Renal pelvis (tissue), 12 donors: ENCODE measurements at places on chromosomes 12 and 14.

DNA sequence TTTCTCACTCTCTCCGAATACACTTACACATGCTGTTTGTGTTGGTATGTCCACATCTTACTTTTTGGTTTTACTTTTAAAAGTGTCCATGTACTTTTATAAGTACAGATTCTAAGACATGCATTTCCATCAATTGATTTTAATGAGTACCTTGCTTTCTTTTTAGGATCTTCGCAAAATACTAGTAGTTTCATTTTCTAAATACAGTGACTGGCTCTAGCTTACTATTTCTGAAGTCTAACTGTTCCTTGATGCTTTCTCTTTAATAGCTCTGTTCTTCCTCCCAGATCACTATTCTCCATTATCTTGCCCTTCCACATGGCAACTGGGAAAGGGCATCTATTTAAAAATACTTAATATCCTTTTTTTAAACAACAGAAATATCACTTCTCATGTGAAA, 164.1 kb downstream of the KITLG start:
- no peak for DNase-seq

DNA sequence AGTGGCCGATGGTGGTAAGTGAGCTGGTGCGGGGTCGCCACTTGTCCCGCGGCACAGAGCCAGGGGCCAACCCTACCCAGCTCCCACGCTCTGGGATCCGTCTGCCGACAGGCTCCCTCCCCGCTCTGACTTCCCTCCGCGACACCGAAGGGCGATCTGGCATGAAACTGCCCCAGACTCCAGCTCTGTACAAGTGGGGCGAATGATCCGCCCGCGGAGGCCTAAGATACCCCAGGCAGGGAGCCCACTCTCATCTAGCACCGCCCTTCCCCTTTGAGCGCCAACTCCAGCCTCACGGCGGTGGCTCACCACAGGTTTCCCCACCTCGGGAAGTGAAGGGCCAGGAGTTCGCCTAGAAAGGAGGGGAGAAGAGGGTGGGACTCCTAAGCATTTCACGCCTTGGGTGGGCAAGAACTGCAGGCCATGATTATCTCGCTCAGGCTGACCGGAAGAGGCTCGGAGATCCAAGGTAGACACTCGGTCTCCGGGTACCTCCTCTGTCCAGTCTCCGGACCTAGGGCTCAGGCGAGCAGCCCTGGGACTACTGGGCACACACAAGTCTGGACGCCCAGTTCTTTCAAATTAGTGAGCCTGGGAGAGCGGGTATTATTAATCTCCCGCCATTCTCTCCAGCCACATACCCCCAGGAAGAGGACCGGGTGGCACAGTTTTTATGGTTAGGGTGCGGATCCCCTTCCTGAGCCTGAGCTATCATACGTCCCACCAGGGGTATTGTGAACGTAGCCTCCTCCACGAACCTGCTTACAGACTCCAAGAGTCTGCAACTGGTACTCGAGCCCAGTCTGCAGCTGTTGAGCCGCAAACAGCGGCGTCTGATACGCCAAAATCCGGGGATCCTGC, 849 bp downstream of the WNT1 start:
- DNase-seq = no peak

GRCh38 chr12:57260366-57260765, 9.4 kb upstream of the STAC3 start:
- DNase-seq = no peak

- DNase-seq = no peak
These were observed 1.4 kb upstream of the ABCD2 start for GRCh38 chr12:39620659-39621658.

GRCh38 chr14:55624913-55625312, 44.9 kb downstream of the KTN1 start:
- no peak for DNase-seq

DNA sequence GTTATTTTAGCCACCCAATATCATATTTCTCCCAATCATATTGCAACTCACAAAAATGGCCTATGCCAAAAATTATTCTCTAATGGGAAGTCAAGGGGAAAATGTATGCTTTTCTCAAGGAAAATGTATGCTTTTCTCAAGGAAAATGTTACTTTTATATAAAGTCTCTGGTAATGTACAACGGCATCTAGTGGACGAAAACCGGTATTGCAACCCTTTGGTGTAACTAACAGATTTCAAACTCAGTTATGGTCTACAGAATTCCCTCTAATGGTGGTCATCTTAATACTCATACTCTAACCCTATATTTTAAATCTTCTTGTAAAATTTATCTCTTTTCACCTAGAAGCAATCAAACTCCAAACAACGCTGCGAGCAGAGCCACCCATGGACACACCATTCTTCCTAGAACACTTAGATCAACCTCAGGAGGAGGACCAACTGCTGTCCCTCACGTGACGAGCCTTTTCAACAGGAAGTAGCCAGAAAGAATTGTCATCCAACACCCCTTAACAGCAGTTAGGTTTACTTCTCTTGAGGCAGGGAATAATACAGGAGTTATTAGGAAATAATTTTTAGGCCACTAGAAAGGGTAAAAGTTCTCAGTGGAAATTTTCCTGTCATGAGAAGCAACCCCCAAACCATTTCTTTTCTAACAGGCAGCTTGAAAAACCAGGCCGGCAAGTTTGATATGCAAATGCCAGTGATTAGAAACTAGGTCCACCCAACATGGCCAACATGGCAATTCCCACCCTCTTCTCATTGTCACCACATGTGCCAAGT, 20.1 kb downstream of the APOBEC1 start:
- peak; percentile 26 for DNase-seq

GRCh38 chr12:1886396-1887008, 31.9 kb downstream of the CACNA2D4 start:
- DNase-seq = no peak

DNA sequence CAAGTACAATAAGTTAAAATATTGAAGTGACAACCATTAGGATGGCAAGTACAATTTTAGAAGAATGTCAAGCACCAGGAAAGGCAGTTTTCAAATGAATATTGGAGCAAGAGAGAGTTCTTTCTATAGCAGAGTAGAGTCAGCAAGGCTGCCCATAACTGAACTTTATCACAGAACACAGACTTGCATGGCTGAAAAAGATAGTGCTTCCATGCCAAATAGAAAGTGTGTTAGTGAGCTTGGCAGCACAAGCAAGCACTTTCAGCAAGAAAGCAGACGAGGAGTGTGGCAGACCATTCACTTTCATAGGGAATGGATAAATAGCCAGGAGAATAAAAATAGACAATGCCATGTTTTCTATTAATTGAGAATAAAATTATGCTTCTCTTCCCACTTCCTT, 647.0 kb upstream of the MGAT4C start:
- DNase-seq = no peak

GRCh38 chr14:63992858-63993257, 140.1 kb downstream of the SYNE2 start:
- no peak for DNase-seq

DNA sequence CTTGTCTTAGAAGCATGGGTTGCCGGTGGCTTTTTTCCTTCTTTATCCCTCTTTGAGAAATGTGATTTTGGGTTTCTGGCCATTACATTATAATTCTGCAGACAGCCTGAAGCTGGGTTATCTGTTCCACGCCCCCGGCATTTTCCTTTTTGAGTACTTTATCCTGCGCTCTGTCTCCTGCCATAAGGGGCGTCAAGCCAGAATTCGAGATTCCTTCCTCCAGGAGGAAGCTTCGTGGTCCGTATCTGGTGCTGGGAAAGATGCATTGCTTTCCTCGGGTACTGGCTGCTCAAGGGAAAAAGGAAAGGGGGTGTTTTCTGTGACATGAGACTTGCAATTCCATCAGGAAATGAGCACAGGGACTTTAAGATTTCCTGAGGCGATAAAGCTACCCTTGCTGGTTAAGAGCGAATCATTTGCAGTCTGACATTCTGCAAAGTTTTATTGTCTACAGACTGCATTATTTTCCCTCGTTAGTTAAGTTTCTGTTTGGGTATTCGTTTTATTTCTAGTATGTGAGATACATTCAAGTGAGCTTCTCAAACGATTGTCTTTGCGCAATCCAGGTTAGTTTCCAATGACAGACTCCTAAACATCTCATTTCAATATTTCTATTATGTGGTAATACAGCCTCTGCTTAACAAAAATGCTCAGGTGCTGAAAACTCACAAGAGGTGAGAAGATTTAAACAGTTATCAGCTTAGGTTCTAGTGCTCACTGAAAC, 694 bp downstream of the AKAP5 start:
- peak; percentile 60 for DNase-seq

GRCh38 chr14:33714527-33715226, 236.2 kb downstream of the EGLN3 start:
- DNase-seq = no peak

DNA sequence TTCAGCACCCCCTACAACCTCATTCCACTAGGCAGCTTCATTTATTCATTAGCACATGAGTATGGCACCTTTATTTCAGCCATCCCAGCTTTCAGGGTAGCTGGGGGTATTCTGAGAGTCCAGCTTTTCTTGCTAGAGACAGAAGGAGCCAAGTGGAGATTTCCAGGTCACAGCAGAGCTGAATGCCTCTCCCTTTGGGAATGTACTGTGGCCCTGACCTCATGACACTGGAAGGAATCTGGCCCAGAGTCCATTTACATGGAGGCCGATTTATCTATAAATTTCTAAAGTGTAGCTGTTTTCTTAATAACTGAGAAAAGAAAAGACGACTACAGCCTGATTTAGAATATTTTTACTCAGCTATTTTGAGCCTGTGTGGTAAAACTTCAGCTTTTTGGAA, 47.2 kb upstream of the JDP2 start:
- DNase-seq = no peak

GRCh38 chr12:76201758-76202157, 117.3 kb upstream of the NAP1L1 start:
- no peak for DNase-seq

DNA sequence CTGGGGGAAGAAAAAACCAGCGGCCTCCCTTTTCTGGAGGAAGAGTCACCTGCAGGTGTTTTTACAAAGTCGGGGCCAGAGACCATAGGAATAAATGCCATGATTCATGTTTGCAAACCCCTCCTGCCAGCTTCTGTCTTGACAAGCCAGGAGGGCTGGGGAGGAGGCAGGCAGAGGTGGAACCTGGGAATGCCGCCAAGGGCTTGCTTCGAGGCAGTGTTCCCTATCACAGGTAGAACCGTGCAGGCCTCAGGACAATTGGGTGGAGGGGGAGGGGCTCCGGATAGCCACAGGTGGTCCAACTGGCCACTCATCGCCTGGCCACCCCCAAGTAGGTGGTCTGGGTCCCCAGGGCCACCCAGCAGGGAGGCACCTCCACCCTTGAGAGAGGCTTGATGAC, 14.2 kb upstream of the DLK1 start:
- no peak for DNase-seq

DNA sequence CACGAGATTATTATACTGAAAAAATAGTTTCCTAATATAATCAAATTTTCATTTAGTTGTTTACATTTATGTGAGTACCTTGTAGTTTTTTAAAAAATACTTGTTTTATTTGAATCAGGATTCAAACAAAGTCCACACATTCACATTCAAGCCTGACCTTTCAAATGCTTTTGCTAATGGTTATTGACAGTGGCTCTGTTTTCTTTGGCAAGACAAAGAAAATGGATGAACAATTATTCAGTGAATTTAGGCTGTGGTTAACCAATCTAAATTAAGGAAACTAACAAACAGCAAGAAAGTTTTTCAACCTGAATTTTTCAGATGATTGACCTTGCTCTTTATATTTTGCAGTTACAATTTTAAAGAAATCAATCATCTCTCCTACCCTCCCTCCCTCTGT, 9.7 kb downstream of the SLC4A8 start:
- no peak for DNase-seq

- DNase-seq = peak; percentile 34
These were observed 82.8 kb downstream of the TMTC1 start for GRCh38 chr12:29700761-29701481.

DNA sequence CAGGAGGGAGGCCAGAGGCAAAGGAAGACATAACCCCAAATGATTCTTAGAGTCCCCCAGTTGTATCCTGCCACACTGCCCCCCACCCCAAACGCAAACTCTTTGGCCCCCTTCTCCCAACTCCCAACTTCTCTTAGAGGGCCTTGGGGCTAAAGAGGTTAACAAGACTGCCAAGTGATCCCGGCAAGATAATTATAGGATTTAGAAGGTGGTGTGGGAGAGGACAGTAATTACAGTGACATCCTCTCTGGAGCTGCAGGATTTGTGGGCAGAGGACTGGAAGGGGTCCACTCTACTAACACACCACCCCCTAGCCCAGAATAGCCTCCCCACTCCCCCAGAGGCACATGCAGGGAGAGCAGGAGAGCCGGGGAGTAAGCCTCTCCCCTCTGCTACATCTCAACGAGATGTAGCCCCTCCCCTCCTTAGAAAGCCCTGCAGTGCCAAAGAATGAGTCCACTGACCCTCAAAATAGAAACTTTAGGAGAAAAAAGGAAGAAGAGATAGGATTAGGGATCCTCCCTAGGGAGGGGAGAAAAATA, 5.3 kb upstream of the GDF11 start:
- DNase-seq = no peak

DNA sequence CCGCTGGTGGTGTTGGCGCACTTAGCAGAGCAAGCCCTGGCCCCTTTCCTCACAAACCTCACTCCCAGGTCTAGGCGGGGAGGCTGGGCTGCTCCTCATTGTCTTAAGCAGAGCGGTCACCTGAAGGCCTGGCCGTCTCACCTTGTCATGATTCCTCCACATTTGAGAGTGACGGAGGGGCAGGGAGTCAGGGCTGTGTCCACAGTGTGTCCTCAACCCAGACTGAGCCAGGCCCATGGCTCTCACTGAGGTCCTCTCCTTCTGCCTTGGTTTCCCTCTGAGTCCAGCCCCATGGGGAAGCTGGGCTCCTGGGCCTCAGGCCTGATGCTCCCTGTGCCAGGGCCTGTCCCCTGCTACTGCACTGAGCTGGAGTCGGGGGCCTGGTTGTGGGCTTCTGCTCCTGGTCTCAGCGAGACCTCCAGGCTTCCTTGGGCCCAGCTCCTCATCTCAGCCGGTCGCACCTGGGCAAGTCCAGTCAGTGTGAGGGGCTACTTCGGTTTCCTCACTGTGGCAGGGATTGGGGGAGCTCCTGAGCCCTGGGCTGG, 44.9 kb downstream of the KRT80 start:
- no peak for DNase-seq

DNA sequence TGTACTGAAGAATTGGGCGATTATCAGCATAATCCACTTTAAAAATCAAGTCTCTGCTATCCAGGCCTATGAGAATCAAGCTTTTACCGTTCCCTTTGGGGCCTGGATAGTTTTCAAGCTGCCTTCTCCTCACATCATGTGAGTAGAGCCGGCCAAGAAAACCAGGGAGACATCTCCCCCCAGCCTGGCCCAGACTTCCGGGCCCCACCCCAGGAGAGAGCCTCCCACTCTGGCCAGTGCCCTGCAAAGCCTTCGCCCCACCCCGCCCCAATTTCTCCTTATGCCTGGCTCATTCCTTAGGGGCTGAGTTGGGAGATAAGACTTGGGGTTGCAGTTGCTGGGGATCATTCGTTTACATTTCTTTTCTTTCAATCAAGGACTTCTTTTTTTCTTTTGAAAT, 1.4 kb upstream of the TMEM132C start:
- no peak for DNase-seq

DNA sequence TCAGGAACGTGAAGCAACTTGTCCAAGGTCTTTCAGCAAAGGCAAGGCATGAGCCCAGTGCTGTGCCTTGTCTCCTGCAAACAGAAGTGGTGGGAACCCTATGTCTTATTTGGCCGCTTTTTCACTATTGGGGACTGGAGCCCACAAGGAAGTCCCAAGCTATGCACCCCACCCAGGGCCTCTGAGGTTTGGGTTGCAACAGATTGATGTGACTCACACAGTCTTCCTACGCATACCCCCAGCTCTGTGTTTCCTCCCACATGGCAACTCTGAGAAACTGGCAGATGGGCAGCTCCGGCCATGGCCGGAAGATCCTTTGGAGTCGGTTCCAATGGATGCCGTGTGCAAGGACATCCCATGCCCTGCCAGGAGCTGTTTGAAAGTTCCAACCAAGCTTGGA, 28.3 kb upstream of the CMKLR1 start:
- no peak for DNase-seq

- no peak for DNase-seq
These were observed 104.7 kb downstream of the PAH start for GRCh38 chr12:102812344-102812743.
